ENCODE measurements at places on chromosomes 13 and 19. TPM values are rescaled to one million over a fixed set of nuclear protein-coding genes. Genes with fewer than 3 reads are reported as not detected.

KLK12 gene
- total RNA-seq, result not detected

COL5A3 gene
- total RNA-seq, result 18.7 TPM

KLC3 gene
- total RNA-seq, result not detected

LILRA6 gene
- total RNA-seq, result not detected

ISOC2 gene
- 83.0 TPM for total RNA-seq

Measured in subcutaneous preadipocyte (primary cell).